DMS53 (cell line): ENCODE measurements at places on chromosomes 7 and 10.

- peak; percentile 80 for DNase-seq
Observed at GRCh38 chr10:18204039-18204835, 64.0 kb downstream of the CACNB2 start.

DNA sequence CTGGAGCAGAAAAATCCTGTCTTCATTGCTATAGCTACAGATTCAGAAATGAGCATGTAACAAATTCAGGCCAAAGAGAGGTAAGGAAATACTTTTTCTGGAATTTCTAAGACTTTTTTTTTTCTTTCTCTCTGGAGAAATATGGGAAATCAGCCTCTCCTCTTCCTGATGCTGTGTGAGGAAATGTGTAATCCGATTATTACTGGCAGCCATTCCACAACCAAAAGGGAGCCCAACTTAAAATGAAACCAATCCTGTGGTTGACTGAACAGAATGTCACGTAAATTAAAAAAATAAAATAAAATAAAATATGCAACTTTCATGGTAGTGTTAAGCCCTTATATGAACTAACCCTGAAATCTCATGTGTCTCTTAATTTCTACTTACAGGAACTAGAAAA lies 10.7 kb upstream of the POT1 start:
- DNase-seq, result no peak

DNA sequence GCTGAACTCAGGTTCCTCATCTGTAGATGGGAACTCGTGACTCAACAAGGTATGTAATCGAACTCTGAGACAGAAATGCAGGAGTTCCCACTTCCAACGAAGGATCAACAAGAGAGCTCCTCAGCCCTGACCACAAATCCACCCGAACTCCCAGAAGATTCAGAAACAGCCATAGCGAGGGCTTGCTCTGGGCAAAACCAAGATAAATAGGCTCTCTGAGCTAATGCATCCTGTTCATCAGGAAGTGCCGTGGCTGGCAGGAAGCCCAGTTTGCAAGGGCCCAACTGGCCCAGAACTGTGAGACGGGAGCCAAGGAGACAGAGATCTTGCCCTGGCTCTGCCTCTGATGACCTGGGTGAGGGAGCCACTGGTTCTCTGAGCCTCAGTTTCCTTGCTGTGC lies 141.7 kb upstream of the PFKP start:
- DNase-seq, result no peak

DNA sequence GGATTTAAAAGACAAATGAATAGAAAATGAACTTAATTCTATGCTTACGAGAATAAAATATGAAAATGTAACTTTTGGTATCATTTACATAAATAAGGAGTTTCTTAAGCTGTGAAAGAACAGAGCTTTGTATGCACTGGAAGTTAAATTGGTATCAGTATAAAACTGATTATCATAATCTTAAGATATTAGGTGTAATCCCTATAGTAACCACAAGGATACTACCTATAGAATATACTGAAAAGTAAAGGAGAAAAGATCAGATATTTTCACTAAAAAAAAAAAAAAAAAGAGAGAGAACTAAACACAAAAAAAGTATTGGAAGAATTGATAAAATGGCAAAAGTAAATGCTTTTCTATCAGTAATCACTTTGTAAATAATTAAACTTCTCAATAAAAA lies 100.1 kb downstream of the TWIST1 start:
- peak; percentile 39 for DNase-seq

DNA sequence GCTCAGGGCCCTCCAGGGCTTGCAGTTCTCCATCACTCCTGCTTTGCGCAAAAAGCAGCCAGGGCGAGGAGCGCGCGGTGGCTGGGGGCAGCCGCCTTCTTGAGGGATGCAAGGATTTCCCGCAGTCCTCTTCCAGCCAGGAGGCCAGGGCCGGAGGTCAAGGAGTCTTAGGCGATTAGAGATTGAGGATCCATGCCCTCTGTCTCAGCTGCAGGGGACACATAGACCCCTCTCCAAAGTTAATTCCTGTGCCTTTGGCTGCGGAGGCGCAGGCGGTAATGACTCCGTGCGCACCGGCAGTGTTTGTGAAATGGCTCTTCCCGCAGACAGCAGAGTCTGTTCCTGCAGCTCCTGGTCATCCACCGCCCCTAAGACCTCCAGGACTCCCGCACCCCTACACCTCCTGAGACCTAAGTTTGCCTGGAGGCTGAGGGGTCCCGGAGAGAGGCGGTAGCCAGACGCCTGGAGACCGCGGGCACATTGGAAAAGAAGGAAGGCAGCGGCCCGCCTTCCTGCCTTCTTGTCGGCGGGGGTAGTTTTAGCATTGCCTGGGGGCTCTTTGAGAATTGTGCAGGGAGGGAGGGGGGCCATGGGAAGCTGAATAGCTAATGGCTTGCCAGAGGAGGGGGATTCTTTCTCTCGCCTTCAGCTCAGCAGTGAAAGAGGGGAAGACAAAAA lies 3.3 kb upstream of the NEUROG3 start:
- DNase-seq, result peak; percentile 43

DNA sequence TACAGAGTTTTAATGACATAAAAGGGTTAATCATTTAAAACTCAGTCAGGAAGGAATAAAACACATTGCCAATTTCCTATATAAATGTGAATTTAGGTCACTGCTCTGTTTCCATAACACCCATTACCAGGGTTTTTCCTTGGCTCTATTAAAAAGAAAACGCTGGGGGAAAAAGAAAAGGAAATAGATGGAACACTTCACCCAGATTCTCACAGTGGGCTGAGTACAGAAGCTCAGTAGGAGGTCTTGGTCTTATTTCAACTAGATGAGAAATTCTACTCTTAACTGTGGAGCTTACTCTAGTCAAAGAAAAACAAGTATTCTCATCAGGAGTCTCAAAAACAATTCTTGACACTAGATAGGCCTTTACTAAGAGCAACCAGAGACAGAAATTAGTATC lies 36.5 kb downstream of the GLUD1 start:
- no peak for DNase-seq

DNA sequence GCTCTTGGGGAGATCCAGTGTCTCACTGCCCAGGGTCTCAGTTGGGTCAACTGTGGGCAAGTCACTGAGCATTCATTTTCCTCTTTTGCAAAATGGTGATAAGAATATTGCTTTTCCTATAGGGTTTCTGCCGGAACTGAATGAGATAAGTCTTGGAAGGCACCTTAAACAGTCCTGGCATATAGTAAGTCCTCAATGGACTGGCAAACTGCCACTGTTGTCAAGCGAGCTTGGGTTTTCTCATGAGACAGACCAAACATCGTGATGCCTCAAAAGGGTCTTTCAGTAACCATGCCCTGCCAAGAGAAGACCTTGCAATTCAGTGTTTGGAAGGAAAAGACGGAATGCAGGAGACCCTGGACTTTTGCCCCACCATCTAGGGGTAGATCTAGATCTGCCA lies 251.5 kb downstream of the WDR11 start:
- no peak for DNase-seq

DNA sequence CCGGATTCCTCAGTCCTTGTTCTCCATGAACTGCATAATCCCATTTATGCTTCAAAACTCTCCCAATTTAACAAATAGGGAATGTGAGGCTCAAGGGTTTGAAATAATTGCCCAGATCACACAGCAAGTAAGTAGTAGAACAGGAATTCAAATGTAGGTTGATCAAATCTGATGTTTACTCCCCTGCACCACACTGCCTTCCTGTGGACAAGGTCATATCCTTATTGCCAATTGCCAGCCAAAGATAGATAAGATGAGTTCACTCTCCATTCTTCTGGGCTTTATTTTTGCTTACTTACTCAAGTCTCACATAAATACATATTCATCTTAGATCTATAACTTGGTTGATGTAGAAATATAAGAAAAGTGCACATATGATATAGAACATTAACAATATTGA lies 435.2 kb upstream of the ETV1 start:
- DNase-seq, result peak; percentile 22

- DNase-seq, result no peak
Observed at GRCh38 chr10:76554033-76554408, 1083.6 kb downstream of the KCNMA1 start.

GRCh38 chr7:45031829-45032228 lies 31.8 kb downstream of the CCM2 start:
- DNase-seq, result peak; percentile 62

DNA sequence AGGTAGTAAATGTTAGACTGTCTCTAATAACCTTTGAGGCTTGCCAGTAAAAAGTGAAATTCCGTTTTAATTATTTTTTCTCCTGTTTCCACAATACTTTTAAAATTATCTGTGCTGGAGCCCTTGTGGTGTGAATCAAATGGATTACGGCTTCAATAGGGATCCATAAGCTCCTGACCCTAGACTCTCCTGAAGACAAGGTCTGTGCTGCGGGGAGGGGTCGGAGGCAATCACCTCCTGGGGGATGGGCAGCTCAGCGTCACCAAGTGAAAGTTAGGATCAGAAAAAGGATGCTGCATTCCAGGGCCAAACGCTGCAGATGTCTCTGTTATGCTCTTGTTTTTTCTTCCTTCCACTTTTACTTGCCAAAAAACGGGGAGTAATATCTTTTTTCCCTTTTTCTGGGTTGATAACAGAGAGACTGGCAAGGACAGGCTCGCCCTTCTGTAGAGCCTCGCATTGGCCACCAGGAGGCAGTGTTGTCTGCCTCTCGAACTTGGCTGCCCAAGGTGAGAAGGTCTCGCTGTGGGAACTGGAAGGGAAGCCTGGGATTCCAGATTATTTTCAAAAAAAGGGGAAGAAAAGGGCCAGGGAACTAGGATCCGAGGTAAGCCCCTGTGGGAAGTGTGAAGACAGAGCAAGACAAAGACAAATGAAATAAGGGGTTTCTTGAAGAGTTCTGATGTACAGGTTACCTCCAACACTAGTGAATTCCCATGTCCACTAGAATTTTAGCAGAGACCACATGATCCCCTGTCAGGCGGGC lies 621.9 kb downstream of the ACTR3B start:
- peak; percentile 56 for DNase-seq

DNA sequence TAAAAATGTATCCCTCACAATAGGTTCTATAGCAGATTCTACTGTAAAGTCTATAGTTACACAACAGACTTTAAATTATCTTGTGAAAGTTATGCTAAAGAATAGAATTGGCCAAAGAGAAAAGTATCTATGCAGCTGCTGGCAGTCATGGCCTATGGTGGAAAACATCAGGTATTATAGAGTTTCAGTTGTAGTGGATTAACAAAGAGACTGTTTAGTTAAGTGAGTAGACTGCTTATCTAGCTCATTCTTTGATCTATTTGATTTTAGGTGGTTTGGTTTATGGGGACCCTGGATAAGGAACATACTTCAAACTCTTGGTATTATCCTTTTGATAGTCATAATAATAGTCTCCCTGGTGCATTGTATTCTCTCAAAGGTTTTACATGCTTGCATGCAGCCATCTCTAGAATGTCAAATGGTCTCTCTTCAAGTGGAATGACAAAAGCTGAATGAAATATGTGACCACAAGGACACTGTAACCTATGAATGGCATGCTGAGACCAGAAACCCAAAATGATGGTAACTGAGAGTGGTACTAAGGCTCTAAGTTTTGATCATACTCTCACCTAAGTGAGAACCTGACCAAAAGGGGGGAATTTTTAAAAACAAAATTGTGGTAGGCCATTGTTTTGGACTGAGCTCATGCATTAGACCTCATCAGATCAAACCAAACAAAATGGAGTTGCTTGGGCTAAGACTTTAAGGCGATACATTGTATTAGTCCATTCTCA lies 54.9 kb upstream of the NAMPT start:
- DNase-seq, result no peak

- peak; percentile 83 for DNase-seq
Observed at GRCh38 chr7:79272066-79272669, 181.3 kb downstream of the MAGI2 start.

GRCh38 chr10:53841483-53842145 lies 959.4 kb downstream of the PCDH15 start:
- no peak for DNase-seq

DNA sequence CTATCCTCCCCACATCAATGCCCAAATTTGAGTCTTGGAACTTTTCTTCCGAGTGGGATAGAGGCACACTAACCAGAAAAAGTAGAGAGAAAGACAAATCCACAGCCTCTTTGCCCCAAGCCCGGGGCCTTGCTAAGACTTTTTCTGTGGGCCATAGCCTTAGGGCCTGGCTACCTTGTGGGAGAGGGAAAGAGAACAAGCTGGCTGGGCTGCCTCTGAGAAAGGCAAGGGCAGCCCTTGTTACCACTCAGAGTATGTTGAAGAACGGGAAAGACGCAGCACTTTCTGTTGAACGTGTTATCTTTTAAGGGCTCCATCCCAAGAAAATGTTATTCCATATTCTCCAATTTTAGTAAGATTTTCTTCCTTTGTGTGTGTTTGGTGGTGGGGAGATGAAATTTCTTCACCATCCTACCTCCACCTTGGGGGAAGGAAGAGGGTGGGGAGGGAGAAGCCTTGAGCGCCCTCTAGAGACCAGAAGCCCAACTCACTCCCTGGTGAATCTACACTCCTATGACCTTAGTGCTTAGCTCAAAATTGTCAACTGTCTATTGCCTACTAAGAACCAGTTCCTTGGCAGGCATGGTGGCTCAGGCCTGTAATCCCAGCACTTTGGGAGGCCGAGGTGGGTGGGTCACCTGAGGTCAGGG lies 3.9 kb upstream of the NRF1 start:
- peak; percentile 70 for DNase-seq

- DNase-seq, result peak; percentile 12
Observed at GRCh38 chr7:142104550-142105527, 6.7 kb upstream of the MGAM2 start.

- no peak for DNase-seq
Observed at GRCh38 chr10:129108378-129108777, 358.7 kb upstream of the MGMT start.

DNA sequence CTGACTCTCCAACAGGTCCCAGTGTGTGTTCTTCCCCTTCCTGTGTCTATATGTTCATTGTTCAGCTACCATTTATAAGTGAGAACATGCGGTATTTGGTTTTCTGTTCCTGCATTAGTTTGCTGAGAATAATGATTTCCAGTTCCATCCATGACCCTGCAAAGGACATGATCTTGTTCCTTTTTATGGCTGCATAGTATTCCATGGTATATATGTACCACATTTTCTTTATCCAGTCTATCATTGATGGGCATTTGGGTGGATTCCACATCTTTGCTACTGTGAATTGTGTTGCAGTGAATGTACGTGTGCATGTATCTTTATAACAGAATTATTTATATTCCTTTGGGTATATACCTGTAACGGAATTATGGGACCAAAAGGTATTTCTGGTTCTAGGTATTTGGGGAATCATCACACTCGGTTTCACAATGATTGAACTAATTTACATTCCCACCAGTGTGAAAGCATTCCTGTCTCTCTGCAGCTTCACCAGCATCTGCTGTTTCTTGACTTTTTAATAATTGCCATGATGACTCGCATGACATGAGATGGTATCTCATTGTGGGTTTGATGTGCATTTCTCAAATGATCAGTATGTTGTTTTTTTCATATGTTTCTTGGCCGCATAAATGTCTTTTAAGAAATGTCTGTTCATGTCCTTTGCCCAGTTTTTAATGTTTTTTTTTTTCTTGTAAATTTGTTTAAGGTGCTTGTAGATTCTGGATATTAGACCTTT lies 60.2 kb downstream of the LSMEM1 start:
- no peak for DNase-seq
